GM03348 (cell line): ENCODE measurements at places on chromosomes 1 and 21.

GRCh38 chr1:81548918-81549587, 251.7 kb upstream of the ADGRL2 start:
- DNase-seq, result no peak

GRCh38 chr1:112714313-112715263, 544 bp downstream of the PPM1J start:
- DNase-seq, result no peak

DNA sequence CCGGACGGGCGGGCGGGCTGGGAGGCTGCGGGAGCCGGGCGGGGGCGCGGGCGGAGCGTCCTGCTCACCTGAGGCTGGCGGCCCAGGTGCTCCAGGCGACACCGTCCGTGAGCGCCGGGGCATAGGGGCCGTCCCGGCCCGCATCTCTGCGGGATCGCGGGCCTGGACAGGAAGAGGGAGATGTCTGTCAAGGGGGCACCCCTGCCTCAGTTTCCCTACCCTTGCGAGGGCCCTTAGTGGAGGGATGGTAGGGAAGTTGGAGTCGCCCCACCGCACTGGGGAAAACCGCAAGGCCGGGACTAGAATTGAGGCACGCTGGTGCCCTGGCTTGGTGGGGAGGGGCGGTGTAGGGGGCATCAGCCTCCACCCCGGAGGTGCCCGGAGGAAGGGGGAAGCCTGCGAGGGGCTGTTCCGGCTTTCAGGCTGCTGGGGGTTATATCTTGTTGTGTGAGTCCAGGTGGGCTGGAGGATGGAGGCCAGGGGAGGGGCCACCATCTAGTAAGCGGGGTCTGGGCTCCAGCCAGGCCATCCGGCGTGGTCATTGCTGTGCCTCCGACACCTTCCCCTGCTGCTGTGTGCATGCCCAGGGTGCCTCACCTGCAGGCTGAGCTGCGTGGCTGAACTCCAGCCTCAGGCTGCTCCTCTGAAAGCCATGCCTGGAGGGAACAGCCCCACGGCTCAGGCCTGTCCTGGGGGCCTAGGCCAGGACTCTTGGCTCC, 580 bp downstream of the VWA1 start:
- DNase-seq, result peak; percentile 11

- no peak for DNase-seq
Measured at GRCh38 chr1:90074137-90074536, 79.2 kb downstream of the ZNF326 start.

DNA sequence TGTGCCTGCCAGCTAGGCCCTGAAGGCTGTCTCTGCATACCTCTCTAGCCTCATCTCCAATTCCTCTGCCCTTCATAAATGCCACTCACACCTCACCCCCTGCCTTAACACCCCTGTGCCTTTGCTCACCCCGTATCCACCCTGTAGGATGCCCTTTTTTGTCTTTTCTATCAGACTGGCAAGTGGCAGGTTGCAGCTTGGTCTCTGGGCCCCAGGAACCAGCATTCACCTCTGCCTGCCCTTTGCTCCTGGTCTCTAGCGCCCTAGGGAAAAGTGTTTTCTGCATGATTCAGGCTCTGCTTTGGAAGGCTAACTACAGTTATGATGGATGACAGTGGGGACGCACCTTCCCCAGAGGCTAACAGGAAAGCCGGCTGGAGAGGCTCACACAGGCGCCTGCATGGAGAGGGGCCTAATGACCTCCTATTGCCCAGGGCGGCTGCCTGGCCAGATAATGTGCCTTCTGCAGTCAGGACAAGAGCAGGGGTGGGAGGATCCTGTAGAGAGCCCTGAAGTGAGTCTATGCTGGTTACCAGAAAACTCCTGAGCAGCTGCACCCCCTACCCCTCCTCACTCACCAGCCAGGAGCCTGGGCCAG, 11.2 kb downstream of the KANK4 start:
- no peak for DNase-seq

DNA sequence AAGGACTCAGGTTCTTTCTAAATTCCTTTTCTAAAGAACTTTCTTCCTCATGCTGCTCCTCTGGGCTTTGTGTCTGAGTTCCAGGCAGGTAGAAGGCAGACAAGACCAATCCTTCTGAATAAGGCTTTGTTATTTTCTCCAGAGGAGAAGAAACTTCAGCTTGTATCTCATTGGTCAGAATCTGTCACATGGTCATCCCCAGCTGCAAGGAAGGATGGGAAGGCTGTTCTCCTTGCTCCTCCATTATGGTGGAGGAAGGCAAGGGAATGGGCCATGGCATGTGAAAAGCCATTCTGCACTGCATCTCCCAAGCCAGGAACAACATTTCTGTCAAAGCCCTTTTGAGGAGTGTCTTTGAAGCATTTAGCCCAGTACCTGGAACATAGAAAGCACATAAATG, 50.6 kb upstream of the NTPCR start:
- no peak for DNase-seq

DNA sequence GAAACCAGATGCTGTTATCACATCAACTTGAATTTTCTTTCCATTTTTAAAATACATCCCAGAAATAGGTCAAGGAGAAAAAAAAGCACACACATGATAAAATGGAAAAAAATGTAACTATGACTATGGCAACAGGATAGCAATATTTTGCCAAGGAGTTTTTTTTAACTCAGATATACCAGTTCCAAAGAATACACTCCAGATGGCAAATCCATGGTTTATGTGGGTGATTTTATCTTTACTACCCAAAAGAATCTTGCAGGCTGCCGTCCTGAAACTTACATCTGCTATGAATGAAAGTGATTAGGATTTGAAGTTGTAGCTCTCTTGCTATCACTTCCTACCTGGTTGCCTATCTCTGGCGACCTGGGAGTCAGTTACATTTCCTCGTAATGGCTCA, 91.0 kb upstream of the PLPPR4 start:
- peak; percentile 26 for DNase-seq

DNA sequence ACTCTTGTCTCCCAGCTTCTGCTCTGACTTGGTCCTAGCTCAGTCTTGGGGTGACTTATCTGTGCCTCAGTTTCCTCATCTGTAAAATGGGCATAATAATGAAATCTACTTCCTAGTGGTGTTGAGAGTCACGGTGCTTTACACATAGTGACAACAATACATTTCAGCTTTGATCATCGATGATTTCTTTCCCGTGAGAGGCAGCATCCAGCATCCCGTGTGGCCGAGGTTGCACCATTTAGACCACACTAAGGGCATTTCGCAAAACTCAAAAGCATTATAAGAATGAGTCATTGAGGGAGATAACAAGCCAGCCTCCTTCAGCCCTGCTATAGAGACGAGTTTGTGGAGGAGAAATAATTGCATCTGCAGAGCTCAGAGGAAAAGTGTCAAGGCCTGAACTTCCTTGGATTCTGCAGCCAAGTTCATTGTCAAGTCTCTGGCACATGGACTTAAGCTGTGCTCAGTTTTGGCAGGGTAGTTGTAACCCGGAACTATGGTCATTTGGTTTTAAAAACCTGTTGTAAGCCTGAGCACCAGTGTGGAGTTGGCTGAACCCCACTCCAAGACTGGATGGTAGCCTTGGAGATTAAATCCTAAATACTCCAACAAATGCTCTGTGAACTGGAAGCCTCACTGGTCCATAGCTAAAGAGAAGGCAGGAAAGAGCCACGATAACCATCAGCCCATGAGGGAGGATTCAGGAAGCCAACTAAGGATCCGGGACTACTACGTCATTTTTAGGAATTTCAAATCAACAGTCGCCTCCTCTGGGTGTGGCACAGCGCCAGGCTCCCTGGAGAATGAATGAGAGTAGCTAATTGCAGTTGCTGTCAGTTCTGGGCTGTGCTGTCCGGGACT, 64.2 kb downstream of the TCP10L start:
- DNase-seq, result peak; percentile 85

GRCh38 chr1:189185097-189185496, 1292.6 kb downstream of the BRINP3 start:
- DNase-seq, result no peak

- peak; percentile 47 for DNase-seq
Measured at GRCh38 chr1:170685166-170685565, 21.2 kb downstream of the PRRX1 start.

GRCh38 chr21:26487981-26488480, 85.1 kb downstream of the CYYR1 start:
- no peak for DNase-seq

- no peak for DNase-seq
Measured at GRCh38 chr1:203670594-203670993, 44.0 kb downstream of the ATP2B4 start.

- DNase-seq, result no peak
Measured at GRCh38 chr1:60376196-60376595, 302.6 kb upstream of the C1orf87 start.

- DNase-seq, result no peak
Measured at GRCh38 chr21:44595524-44595923, 3.2 kb upstream of the KRTAP10-6 start.

DNA sequence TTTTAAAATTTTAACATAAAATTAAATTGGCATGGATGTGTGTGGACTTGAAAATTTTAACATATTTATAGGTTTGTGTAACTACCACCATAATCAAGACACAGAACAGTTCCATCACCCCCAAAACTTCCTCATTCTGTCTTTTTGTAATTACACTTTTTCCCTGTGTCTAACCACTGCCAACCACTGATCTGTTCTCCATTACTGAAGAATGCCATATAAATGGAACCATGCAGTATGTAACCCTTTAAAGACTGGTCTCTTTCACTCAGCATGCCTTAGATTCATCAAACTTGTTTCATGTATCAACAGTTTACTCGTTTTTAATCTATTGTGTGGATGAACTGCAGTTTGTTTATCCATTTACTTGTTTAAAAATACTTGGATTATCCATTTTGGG, 13.0 kb upstream of the AHCYL1 start:
- no peak for DNase-seq

- no peak for DNase-seq
Measured at GRCh38 chr1:91054780-91055481, 33.1 kb upstream of the ZNF644 start.

DNA sequence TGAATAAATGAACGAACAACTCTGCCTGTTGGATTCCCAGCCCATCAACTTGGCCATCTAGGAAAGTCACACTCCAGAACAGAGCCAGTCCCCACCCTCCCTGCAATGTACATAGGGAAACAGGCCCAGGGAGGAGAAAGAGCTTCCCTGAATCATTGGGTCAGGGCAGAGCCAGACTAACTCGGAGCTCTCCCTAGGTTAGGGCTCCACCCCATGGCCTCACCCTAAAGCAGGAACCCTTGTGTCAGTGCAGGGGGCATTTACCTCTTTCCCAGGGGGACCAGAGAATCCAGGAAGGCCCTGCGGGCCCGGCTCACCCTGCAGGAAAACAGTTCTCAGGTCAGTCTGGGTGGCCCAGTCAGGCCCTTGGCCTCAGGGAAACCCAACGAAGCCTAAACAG, 11.6 kb downstream of the COL9A2 start:
- DNase-seq, result no peak

DNA sequence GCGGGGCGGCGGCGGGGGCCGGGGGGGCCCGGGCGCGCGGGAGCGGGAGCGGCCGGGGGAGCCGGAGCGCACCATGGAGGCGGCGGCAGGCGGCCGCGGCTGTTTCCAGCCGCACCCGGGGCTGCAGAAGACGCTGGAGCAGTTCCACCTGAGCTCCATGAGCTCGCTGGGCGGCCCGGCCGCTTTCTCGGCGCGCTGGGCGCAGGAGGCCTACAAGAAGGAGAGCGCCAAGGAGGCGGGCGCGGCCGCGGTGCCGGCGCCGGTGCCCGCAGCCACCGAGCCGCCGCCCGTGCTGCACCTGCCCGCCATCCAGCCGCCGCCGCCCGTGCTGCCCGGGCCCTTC, 546 bp downstream of the SKI start:
- peak; percentile 20 for DNase-seq

GRCh38 chr1:183432548-183432875, 14.3 kb upstream of the NMNAT2 start:
- DNase-seq, result no peak

DNA sequence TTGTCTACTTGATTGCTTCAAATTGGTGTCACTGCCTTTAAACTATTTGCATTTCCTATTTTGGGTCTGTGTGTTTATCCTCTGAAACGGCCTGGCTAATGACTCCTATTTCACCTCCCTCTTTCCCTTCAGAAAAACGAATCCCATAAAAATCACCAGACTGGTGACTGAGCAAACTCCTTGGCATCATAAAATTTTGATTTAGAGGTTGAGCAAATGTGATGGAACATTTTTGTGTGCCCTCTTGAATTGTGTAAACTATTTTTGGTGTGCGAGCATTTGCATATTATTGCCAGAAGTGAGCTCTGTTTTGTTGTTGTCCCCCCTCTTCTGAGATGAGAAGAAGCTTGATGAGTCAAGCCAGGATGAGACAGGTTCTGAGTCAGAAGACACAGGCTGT, 316.1 kb downstream of the AJAP1 start:
- no peak for DNase-seq

DNA sequence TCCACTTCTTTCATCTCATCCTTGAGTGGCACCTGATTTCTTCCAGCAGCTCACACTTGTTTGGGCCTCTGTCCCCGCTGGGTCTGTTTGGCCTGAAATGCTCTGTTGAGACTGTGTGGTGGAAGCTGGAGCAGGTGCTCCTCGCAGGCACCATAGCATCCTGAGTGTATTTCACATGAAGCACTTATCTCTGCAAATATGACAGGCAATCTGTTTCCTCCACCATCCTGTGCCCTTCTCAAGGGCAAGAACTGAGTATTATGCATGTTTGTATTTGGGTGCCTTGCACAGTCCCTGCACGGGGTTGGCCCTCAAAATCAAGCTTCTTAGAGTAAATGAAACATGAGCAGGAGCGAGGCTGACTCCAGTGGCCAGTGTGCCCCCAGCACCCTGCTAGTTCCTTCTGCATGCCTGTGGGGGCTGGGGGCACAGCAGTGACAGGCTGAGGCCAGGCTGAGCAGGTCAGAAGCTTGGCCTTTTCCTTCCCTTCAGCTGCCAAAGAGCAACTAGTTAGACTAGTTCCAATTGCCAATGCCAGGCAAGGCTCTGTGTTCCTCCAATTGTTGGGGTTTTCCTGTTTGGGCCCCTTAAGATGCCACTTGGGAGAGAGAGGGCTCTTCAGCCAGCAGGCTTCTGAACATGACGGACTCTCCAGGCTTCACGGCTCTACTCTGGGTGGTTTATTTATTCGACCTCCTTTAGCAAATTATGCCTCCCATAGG, 129.6 kb upstream of the ATP1A1 start:
- no peak for DNase-seq

DNA sequence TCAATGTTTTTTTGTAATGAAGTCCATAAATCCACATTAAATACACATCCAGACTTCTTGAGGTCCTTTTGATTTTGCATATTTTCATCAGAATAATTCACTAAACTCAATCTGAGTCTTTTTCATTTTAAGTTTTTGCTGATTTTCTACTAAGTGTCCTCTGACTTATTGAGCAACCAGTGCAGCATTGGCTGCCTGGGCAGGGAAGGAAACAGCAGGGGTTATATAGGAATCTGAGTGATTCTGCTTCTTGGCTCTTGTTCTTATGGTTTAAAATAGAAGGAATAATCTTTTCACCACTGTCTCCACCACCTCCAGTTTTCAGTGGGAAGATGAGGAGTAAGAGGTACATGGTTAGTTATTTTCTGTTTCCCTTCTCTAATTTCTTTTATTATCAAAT, 88.4 kb downstream of the ST6GALNAC5 start:
- peak; percentile 52 for DNase-seq

- DNase-seq, result no peak
Measured at GRCh38 chr1:205450448-205450847, 5.4 kb downstream of the BLACAT1 start.

GRCh38 chr1:112678605-112679004, 4.1 kb downstream of the MOV10 start:
- no peak for DNase-seq

- no peak for DNase-seq
Measured at GRCh38 chr1:196207612-196208217, 400.5 kb downstream of the KCNT2 start.
